Activated T-helper 9 cell treated with anti-CD3 and anti-CD28 coated beads, Interleukin-2, amount 50 U/mL, for 16 hours (primary cell): ENCODE measurements at places on chromosomes 6 and 20.

DNA sequence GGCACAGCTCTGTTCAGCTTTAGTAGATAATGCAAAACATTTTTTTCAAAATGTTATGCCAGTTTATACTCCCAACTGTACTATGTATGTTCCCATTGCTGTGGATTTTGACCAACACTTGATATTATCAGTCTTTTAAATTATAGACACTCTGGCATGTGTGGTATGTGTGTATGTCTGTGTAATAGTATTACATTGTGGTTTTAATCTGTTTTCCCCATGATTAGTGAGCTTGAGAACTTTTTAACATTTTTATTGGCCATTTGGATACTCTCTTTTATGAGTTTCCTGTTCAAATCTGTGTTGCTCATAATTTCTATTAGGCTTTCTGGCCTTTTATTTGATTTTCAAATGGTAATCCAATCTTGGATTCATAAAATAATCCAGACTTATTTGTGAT lies 69.2 kb upstream of the TXNDC5 start:
- no peak for DNase-seq

- no peak for DNase-seq
Observed at GRCh38 chr6:88705601-88706000, 257.8 kb downstream of the RNGTT start.

DNA sequence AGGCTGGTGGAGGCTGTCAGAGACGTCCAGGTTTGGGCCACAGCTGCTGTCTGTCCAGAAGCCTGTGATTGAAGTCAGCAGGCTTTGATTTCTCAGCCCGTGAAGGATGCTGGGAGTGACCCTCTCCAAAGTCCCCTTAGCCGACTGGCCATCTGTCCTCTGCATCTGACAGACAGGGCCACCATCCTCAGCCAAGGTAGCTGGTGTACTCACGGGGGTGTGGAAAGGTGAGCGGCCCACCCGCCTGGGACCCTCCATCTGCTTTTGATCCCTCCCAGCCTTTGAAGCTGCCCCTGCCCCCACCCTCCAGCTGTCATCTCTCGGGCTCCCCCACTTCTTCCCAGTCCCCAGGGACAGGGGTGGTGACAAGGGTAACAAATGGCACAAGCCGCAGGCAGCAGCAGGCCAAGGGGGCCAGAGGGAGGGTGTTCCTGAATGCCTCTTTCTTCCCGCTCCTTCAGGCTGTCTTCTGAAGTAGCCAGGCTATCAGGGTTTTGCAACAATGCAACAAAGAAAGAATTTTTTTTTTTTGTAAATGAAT lies 84.4 kb downstream of the EYA2 start:
- DNase-seq = no peak

GRCh38 chr6:27810768-27811450 lies 101.3 kb downstream of the OR2B2 start:
- no peak for DNase-seq

DNA sequence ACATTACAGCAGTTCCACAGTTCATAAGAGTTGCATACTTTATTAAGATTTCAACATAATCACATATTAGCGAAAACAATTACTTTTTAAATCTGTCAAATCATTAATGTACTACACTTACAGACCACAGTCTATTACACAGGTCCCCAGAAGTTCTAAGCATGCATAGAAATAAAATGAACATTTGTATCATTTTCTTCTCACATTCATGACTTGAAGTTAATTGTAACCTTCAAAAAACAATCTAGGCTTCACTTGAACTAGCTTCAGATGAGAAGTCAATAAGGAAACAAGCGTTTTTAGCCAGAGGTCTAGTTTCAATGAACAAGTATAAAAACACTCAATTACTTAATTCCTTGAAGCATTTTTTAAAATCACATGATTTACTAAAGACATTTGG lies 238.3 kb downstream of the HACE1 start:
- DNase-seq = no peak

DNA sequence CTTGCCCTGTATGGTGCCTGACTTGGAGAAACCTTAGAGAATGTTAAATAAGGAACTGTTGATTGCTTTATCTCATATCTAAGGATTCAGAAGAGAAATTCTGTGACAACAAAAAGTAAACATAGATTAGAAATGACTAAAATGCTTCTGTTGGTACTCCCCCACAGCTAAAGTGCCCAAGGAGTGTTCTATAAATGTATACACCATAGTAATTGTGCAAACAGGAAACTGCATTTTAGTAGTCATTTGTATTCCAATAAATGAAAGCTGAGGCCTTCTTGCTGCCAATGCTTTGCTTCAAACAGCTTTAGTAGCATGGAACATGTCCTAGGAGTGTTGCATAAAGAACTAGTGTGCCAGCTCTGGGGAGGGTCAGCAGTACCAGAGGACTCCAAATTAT lies 343.7 kb upstream of the IRAK1BP1 start:
- no peak for DNase-seq

DNA sequence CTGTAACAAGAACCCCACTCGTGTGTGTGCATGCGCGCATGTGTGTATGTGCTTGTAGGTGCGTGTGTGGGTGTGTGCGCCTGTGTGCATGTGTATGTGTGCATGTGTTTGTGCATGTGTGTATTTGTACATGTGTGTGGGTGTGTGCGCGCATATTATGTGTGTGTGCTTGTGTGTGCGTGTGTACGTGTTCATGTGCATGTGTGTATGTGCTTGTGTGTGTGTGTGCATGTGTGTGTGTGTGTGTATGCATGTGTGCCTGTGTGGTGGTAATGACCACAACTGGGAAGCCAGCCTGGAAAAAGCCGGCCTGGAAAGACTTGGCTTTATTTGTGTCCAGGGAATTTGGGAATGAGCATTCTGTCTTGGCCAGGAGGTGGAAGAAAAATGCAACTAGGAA lies 157.5 kb downstream of the PAX1 start:
- DNase-seq = no peak
